HEK293T (cell line): ENCODE measurements at places on chromosomes 1 and 21.
A peak's percentile ranks its signal among the peaks of the same experiment; 100 is the strongest.

DNA sequence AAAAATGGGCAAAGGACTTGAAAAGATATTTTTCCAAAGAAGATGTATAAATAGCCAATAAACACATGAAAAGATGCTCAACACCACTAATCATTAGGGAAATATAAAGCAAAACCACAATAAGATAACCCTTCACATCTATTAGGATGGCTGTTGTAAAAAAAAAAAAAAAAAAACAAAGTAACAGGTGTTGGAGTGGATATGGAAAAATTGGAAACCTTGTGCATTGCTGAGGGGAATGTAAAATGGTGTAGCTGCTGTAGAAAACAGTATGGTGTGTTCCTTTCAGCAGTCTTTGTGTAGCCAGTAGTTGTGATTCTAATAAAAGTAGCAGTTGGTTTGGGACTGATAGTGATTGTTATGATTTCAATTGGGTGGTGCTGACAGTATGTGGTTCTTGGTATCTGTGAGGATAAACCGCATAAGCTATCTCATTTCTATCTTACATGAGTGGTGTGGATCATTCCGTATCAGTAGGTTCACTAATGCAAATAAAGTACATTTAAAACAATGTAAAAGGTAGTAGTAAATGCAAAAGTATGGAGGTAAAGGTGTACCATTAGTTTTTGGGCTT, 19.9 kb downstream of the MAN1A2 start:
- DNase-seq: no peak

DNA sequence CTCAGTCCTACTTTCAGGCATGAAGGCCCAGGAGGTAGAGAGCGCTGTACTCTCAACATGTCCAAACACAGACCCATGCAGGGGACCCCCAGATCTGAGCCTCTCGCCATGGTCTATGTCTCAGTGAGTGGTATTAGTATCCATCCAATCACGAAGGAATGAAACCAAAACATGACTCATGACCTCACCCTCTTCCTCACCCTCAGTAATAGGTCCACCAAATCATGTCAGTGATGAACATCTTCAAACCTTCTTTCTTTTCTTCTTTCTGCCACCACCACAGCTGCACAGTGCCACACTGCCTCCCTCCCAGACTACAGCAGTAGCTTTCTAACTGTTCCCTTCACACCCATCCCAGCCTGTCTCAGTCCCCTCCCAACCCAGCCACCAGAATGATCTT, 16.8 kb downstream of the C1orf116 start:
- no peak for DNase-seq

- no peak for DNase-seq
Observed at GRCh38 chr1:2803931-2804627, 2.6 kb upstream of the TTC34 start.

DNA sequence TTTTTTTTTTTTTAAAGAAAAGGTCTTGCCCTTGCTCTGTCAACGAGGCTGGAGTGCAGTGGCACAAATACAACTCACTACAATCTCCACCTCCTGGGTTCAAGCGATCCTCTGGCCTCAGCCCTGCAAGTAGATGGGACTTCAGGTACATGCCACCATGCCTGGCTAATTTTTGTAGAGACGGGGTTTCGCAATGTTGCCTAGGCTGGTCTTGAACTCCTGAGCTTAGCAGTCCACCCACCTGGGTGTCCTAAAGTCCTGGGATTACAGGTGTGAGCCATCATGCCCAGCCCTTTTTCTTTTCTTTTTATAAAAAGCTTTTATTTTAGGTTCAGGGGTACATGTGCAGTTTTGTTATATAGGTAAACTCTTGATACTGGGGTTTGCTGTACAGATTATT, 47.2 kb downstream of the TLR5 start:
- DNase-seq: no peak

DNA sequence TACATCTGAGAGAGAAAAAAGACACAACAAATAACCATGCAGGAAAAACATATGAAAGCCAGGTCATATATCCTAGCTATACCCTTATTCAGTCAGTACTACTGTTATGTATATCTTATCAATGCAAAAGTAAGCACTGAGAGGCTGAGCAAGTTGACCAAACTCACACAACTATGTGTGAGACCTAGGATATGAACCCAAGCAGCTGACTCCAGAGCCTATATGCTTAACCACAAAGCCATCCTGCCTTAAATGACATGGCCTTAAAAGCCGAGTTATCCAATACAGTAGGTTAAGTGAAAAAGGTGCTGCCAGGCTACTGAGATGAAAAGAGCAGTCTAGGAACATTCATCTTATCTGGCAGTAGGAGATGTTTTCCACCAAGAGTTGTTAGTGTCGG, 151.6 kb downstream of the RERE start:
- no peak for DNase-seq

- DNase-seq: peak; percentile 20
Observed at GRCh38 chr1:246724731-246725095, 504 bp downstream of the SCCPDH start.

- DNase-seq: no peak
Observed at GRCh38 chr1:36506276-36506920, 23.7 kb upstream of the CSF3R start.

DNA sequence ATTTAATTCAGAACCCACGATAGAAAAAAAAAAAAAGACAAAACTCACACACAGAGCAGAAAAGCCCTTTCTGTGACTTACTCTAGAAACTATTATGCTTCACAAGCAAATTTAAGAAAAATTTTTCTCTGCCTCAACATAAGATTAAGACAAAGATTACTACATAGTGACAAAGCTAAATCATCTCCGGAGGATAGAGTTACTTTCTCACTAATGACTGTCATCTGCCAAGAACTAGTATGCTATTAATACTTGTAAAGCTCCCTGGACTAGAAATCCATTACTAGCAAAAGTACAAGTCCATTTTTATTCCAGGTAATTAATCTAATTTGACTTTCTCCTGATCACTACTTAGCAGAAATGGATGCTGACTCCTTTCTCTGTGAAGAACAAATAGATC, 25.9 kb downstream of the GREM2 start:
- no peak for DNase-seq
